ENCODE measurements at places on chromosomes 11 and 22.

DNA sequence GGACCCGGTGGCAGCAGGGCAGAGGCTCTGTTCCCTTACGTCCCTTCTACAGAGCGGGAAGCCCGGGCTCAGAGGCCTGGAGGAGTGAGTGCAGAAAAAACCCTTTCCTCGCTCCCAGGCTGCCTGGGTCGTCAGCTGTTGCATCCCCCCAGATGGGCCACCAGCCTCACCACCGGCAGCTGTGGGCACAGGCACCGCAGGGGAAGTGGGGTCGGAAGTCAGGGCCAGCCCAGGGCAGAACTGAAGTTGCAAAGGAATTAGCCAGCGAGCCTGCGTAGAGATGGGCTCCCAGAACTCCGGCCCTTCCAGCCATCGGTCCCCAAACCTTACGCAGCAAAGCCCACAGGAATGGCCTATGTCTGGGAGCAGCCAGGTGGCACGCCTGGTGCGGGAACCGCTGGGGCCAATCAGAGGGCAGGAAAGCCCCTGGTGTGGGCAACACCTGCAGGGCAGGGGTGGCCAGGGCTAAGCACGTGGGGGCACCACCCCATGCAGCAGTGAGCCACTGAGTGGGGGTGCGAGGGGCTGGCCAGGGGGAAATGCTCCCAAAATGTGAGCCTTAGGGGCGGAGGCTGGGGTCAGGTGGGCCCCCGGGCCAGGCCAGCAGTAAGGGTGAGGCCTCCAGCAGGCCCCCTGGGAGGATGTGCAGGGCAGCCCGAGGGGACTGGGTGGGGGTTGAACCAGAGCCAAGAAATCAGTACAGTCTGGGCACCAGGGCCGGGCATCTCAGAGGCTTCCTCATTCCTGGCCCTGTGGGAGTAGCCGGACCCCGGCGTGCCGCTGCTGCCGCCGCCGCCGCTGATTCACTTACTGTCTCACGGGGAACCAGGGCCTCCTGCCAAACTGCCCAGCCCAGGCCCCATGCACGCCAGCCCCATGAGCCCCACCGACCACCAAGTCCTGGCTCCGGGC lies 58.2 kb downstream of the WNT7B start:
- DNase-seq, result no peak

- no peak for DNase-seq
Measured at GRCh38 chr22:32490279-32490678, 15.7 kb downstream of the FBXO7 start.

DNA sequence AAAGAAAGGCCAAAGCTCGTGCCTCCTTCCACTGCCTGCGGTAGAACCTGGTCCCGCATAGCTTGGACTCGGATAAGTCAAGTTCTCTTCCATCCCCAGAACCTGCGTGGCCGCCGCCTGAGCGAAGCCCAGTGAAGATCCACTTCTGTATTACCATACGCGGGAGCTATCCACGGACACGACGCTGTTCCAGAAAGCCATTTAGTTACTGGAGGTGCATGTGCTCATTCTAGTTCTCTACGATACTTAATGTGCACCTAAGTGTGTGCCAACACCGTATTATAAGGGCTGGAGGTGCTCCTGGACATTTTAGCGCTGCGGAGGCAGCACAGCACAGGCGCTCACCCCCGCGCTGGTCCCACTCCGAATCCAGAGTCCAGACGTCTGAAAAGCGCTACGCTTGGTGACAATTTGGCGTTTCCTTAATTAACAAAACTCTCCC lies 1.4 kb downstream of the WT1 start:
- no peak for DNase-seq

DNA sequence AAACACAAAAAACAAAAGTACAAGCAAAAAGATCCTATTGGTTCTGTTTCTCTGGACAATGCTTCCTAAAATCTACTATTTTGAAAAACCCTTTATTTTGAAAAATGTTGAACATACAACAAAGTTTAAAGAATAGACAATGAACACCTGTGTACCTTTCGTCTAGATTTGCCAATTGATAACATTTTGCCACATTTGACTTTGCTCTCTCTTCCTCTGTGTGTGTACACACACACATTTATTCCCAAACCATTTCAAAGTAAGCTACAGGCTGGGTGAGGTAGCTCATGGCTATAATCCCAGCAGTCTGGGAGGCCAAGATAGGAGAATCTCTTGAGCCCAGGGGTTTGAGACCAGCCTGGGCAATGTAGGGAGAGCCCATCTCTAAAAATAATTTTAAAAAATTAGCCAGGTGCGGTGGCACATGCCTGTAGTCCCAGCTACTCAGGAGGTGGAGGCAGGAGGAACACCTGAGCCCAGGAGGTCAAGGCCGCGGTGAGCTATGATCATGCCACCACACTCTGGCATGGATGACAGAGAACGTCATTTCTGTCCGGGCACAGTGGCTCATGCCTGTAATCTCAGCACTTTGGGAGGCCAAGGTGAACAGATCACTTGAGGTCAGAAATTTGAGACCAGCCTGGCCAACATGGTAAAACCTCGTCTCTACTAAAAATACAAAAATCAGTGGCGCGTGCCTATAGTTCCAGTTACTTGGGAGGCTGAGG lies 5.3 kb upstream of the PSMC3 start:
- DNase-seq, result no peak

DNA sequence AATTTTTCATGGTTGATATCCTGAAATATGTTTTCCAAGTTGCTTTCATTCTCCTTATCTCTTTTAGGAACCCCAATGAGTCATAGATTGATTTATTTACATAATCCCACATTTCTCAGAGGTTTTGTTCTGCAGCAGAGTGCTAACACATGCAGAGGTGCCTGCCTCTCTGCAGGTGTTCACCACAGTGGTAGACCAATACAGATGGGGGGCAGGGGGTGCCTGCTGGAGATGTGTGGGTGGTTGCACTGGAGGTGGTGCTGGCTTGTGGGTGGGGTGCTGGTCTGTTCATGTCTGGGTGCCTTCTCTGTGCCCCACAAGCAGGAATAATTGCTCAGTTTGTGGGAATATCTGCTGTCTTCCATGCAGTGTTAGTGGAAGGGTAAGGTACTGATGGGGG lies 131.1 kb downstream of the JRKL start:
- no peak for DNase-seq

DNA sequence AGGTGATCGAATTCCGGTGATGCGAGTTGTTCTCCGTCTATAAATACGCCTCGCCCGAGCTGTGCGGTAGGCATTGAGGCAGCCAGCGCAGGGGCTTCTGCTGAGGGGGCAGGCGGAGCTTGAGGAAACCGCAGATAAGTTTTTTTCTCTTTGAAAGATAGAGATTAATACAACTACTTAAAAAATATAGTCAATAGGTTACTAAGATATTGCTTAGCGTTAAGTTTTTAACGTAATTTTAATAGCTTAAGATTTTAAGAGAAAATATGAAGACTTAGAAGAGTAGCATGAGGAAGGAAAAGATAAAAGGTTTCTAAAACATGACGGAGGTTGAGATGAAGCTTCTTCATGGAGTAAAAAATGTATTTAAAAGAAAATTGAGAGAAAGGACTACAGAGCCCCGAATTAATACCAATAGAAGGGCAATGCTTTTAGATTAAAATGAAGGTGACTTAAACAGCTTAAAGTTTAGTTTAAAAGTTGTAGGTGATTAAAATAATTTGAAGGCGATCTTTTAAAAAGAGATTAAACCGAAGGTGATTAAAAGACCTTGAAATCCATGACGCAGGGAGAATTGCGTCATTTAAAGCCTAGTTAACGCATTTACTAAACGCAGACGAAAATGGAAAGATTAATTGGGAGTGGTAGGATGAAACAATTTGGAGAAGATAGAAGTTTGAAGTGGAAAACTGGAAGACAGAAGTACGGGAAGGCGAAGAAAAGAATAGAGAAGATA lies at the start of gene MALAT1:
TSS of gene MALAT1 (plus strand) at position 69 of the 736 bp plus-strand sequence.
- DNase-seq, result peak; percentile 84

DNA sequence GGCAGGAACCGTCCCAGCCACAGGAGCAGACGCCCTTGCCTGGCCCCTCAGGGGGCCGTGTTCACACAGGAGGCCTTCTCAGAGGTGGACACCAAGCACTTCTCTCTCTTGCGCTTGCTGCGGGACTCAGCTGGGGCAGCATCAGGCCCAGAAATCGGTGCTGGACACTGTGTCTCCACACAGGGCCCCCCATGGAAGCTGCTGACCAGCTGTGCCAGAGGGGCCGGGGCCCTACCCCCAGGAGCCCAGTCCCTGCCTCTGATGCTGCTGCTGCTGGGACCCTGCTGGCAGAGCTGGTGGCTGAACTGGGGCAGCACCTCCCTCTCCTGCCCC lies 4.0 kb downstream of the PLXNB2 start:
- no peak for DNase-seq

DNA sequence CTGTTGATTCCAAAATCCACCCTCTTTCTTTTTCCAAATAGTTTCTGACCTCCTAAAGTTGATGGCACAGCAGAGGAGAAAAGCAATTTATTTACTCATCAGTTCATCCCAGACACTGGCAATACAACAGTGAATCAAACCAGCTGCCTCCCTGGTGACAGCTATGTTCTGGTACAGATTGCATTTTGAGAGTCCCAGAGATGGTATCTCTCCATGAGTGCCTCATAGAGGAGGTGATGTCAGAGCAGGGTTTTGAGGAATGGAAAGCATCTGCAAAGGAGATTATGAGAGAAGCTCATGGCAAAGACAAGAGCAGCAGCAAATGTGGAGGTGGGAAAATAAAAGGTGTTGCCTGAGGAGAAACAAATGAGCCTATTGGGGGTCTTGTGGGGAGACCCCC lies 377.2 kb downstream of the MN1 start:
- no peak for DNase-seq

DNA sequence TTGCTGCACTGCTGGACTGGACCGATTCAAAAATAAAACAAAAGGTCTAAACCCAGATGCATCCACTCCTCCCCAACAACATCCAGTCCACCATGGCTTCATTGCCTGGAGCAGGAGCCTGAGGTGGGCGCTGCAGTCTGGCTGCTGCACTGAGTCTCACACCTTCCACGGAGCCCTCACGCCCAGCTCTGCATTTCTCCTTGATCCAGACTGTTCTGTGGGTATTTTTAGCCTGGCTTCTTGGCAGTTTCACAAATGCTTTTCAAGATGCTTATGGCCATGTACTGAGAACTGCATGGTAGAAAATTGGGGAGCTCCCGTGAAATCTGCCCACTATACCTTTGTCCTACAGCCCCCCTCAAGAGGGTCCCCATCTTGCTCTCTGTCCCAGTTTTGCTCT lies 53.3 kb upstream of the JAM3 start:
- DNase-seq, result no peak

- DNase-seq, result no peak
Measured at GRCh38 chr11:26964339-26964738, 29.6 kb upstream of the FIBIN start.

GRCh38 chr22:39984006-39984405 lies 10.7 kb upstream of the FAM83F start:
- no peak for DNase-seq

GRCh38 chr11:34359548-34359891 lies 1.7 kb upstream of the ABTB2 start:
- no peak for DNase-seq

- peak; percentile 55 for DNase-seq
Measured at GRCh38 chr11:12410006-12410728, 32.8 kb downstream of the PARVA start.

DNA sequence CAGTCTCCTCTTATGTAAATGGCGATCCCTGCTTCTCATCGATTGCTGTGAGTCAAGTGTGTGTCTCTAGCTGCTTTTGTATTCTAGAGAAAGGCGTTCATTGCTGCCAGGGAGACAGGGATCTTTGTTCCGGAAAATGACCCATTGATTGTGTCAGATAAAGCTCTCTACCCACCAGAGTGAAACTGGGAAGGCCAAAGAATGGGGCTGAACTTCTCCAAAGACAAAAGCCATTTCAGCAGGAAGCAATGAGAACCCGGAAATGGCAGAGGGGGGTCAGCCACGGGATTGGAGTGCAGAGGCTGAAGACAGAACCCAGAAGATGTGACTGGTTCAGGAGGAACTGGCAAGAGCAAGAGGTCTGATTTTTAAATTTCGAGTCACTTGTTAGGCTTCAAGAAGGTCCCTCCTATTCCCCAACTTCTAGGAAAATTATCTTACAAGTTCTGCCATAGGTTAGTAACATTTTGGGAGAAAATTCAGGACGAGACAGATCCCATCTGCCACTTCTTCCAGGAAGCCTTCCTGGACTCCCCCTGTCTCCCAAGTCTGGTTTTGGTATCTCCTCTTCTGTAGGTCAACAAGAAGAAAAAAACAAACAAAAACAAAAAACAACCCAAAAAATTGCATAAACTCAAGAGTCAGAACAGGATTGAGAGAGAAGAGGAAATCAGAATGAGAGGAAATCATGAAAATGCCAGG lies 110.6 kb downstream of the NECTIN1 start:
- DNase-seq, result no peak

GRCh38 chr11:66636411-66636810 lies 2.1 kb upstream of the RBM4 start:
- no peak for DNase-seq

DNA sequence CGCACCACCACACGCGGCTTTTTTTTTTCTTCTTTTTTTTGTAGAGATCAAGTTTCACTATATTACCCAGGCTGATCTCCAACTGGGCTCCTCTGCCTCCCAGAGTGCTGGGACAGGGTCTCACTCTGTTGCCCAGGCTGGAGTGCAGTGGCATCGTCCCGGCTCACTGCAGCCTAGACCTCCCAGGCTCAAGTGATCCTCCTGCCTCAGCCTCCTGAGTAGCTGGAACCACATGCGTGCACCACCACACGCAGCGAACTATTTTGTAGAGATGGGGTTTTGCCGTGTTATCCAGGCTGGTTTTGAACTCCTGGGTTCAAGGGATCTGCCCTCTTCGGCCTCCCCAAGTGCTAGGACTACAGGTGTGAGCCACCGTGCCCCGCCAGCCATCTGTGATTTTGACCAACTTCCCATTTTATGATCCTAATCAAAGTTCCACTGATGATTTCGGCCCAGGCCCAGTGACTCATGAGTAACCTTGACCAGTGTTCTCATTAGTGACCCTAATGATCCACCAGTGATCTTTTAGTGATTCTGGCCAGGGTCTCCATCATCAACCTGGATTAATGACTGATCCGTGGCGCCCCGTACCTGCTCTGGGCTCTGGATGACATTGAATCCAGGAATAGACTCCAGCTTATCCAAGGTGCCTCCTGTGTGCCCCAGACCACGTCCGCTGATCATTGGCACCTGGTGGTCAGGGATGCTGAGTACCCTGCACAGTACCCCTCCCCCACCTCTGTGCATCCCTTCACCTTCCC lies 1.7 kb downstream of the TYMP start:
- DNase-seq, result no peak

DNA sequence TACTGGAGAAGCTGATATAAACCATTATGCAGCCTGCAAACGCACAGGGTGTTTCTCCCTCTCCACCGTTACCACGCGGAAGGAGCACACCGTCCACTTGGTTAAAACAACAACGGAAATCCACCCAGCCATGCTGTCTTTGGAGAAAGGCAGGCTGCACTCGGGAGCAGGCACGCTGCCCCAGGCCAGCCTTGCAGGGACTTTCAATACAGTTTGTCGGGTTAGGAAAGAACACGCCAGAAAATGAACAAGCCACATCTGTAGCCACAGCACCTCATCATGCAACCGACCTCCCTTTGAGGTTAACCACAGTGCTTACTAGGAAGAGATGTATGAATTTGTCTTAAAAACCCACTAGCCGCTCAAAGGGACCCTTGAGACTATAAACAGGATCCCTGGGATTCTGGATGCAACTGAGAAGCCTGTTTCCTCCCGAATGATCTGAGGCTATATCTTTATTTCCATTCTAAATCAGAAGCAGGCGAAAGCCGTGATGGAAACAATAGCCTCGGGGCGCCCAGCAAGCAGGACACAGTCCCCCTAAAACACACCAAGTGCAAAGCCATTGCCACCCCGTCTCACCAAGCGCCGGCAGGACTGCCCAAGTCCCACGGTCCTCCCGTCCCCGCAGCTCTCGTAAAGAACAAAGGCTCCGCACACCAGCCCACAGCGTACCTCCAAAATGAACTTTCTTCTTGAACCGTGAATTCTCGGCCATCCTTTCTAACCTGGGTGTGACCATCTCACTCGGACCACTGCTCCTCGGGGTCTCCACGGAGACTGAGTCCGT lies 318.9 kb downstream of the CTTN start:
- DNase-seq, result no peak

All from NCI-H526 (cell line).